ENCODE measurements at places on chromosomes 3 and 15.

DNA sequence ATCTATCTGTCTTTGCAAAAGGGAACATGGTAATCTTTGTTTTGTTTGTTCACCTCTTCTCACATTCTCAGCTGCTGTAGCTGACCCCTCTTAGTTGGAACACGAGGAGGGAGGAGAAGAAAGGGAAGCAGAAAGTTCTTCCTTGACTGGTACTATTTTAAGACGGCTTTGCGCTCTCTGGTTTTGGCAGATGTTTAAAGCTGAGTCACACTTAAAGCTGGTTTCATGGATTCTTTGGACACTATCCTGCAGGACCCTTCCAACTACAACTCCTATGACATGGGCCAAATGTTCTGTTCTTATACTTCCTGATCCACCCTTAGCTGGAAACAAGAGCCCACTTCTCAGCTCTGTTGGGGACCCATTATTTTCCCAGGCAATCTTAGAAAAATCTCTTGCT lies 40.6 kb upstream of the FXR1 start:
- DNase-seq, result no peak

GRCh38 chr3:16122155-16122554 lies 52.3 kb upstream of the GALNT15 start:
- DNase-seq, result no peak

DNA sequence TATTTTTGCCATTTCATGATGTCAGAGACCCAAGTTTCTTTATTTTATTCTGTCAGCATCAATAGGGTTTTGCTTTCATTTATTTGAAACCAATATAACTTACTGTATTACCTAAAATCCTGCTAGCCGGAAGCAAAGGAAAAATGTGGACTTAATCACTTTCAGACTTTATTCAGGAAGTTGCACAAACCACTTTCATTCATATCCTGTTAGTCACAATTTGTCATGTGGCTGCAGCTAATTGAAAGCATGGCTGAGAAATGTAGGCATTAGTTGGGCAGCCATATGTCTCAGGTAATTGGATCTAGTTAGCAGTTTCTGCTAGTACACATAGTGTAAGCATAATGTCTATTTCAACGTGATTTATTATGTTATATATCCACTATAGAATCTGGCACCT lies 462.3 kb upstream of the SGO1 start:
- no peak for DNase-seq

DNA sequence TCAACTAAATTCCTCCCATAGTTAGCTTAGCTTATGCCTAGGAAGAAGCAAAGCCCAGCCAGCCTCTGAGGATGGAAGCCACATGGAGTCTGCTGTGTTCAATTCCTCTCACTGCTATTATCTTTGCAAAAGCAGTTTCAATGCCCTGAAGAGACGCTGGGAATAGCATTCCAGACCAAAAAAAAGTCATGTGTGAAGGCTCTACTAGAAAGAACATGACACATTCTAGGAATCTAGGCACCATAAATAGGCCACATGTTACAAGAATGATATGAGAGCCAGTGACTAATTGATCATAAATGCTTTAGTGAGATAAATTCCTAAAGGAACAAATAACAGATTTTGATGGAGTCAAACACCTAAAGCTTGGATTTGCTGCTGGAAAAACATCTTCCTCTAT lies 800.8 kb downstream of the TUSC7 start:
- DNase-seq, result no peak

DNA sequence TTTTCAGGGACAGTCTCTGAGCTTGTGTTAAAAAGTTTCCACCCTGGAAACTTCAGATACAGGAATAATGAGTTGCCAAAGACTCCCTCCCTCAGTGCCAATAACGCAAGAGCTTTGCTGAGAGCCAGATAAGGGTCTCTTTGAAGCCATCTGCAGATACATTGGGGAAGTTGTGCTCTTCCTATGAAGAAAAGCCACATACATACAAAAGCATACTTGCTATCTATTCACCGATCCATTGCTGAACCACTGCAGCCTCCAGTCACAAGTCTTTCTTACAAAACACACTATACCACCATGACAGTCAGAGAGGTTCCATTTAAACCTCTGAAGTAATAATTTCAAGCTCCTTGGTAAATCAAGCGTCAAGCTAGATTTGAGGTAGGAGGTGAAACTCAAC lies 10.0 kb upstream of the RETNLB start:
- DNase-seq, result no peak

- peak; percentile 31 for DNase-seq
These were observed 818.8 kb upstream of the LMCD1 start for GRCh38 chr3:7682822-7683229.

DNA sequence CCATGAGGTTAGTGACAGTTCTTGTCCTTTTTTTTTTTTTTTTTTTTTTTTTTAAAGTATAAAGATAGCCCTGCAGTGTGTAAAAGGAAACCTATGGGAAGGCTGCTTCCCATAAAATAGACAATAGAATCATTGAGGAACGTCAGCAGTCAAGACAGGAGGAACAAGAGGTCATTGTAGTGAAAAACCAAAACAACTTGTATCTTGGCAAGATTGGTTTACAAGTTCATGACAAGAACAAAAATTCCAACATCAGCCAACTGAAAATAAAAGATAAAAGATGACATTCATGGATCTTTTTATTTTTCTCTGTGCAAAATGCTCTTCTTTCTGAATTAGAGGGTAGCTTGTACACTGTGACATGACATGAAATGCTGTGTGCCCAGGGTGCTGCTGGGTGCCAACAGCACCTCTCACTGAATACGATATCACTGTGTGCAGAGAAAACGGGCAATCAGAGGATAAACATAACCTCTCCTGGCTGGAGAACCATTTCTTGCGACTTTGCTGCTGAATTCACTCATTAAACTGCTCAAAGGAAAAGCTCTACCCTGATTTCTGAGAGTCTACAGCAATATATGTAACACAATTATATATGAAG lies 30.1 kb upstream of the IP6K2 start:
- no peak for DNase-seq

- no peak for DNase-seq
These were observed 584.4 kb upstream of the TBL1XR1 start for GRCh38 chr3:177781686-177782161.

GRCh38 chr3:126889276-126890201 lies 93.4 kb upstream of the PLXNA1 start:
- no peak for DNase-seq

- DNase-seq, result no peak
These were observed at the start of gene CHST13 for GRCh38 chr3:126523745-126524428. CHST13 (plus strand) TSS chr3:126524155; CDS start chr3:126524333, 178 bp downstream.

GRCh38 chr3:193771011-193771652 lies 178.1 kb downstream of the OPA1 start:
- no peak for DNase-seq

DNA sequence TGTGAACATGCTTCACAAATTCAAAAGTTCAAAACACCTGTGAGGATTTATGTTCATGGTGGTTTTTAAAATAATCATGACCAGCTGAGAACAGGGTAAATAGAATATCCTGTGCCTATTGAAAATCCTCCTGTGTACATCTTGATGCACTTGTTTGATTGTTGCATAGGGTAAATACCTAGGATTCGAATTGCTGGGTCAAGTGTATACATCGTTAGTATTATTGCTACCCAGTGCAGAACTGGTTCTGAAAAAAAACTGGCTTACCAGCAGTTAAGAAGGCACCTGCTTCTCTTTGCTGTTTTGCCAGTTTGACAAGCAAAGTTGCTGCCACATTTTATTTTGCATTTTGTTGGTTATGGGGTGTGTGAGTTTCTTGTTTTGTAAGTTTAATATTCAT lies 272.6 kb downstream of the CLSTN2 start:
- no peak for DNase-seq

DNA sequence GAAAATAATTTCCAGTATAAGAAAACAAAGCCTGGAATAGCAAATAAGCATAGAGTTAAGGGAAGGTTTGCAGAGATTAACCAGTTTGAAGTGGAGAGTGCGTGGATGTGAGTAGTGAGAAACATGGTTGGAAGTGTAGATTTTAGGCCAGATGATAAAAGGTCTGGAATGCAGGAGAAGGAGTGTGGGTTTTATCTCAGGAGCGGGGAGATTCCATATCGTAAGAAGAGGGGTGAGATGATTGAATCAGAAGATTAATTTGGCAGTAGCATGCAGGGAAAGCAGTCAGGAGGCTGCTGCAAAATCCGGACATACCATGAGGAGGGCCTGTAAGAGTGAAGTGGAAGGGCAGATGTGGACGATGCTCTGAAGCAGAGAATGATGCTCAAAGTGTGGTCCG lies 13.7 kb downstream of the PPARG start:
- no peak for DNase-seq

GRCh38 chr3:28206479-28206878 lies 34.9 kb upstream of the CMC1 start:
- no peak for DNase-seq

- no peak for DNase-seq
These were observed 719.6 kb upstream of the NR2F2 start for GRCh38 chr15:95610945-95611344.

DNA sequence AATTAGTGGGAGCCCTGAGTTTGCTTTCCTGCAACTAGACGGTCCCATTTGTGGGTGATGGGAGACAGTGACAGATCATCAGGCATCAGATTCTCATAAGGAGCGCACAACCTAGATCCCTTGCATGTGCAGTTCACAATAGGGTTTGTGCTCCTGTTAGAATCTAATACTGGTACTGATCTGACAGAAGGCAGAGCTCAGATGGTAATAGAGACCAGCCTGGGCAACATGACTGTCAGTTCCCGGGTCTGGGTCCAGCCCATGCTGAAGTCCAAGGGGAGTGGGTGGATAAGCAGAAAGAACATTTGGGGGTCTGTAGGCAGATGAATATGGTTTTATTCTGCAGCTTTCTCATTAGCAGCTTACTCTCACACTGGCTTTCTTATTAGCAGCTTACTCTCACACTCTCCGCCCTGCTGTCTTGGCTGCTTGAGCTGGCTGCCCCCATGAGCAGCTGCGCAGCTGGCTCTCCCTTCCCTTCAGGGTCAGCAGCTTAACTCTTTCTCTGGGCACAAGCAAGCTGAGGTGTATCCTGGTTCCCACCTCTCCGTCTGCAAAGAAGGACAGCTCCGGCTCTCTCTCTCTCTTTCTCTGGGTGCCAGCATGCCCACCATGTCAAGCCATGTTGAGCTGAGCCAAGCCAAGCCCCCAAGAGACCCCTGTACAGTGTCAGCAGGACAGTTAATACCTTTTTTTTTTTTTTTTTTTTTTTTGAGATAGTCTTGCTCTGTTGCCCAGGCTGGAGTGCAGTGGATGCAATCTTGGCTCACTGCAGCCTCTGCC lies 46.5 kb downstream of the KLHDC8B start:
- no peak for DNase-seq

GRCh38 chr15:63414474-63415120 lies 33.0 kb upstream of the CA12 start:
- DNase-seq, result no peak

GRCh38 chr3:14278265-14278798 lies 99.7 kb downstream of the LSM3 start:
- no peak for DNase-seq

DNA sequence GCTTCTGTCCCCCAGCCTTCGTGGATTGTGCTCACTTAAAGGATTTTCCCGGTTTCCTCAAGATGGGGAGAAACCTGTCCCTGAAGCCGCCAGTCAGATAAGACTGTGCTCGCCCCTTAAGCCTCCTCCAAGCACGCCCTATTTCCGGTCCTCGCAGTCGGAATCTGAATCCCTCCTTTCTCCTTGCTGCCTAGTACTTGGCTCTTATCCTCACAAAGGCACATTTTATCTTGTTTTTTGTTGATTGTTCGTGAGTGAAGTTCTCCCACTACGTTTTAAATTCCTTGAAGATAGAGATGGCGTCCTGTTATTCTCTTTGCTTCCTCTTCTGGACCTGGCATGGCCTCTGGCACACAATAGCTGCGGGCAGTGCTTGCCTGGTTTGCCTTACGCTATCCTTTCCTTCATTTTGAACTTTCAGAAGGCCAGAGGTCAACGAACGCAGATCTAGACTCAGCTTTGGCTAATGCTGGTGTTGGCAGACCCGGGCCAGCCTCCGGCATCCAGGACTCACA lies 1.7 kb downstream of the CLDN11 start:
- no peak for DNase-seq

- no peak for DNase-seq
These were observed 38.9 kb downstream of the TICRR start for GRCh38 chr15:89614164-89614563.

DNA sequence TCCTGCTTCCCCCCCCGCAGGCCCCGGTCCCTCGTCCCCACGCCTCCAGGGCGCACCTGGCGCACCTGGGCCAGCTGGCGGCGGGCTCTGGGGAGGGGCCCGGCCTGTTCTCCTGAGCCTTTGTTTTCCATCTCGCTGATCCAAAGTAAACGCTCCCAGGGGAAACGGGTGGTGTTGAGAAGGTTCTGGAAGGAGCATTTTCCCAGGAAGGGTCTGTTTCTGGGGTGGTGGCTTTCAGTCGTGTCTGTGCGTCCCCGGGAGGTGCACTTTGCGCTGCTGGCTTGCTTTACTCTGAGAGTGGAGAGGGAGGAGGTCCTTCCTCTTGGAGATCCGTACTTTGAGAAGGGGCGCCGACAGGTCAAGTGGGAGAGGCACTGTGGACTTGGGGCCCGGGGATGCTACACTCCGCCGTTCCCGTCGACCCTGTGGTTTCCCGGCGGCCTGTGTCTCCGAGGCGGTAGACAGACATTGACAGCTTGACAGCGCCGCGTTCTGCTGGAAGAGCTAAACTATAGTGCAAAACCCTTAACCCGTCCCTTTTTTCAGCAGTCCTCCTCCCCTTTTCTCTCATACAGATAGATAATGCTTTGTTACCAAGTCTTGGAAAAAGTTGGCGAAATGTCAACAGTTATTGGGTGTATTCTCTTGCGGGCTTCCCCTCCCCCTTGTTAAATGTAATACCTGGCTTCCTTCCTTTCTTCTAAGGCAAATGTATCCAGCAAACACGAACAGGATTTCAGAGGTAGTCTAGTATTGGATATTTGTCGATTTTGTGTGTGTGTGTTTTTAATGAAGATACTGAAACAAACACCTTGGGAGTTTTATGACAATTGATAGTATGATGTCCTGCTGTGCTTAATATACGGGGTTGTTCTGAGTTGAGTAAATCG lies 6.5 kb downstream of the TPM1 start:
- no peak for DNase-seq

GRCh38 chr3:40104441-40104840 lies 205.1 kb upstream of the EIF1B start:
- DNase-seq, result no peak

GRCh38 chr3:137062250-137062649 lies 104.5 kb downstream of the IL20RB start:
- DNase-seq, result no peak

DNA sequence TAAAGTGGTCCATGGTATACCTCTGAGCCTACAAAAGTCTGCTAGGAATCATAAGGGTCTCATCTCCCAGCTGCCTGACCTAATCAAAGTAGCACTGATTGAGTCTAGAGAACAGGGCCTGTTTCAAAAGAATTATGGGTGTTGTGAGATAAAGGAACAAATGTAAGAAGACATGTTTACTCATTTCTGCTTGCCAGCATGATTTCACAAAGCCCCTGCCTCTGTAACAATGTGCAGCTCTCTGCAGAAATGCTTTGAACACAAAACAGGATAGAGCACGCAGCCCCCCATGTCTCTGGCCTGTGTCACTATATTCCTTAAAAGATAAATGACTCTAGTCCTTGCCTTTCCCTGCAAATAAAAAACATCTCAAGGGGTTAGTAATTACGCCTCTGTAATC lies 94.7 kb upstream of the IGSF10 start:
- no peak for DNase-seq

Measured in iPS DF 6.9 (cell line).